Smooth muscle cell of the brain vasculature (primary cell): ENCODE measurements at places on chromosomes 1 and 21.

DNA sequence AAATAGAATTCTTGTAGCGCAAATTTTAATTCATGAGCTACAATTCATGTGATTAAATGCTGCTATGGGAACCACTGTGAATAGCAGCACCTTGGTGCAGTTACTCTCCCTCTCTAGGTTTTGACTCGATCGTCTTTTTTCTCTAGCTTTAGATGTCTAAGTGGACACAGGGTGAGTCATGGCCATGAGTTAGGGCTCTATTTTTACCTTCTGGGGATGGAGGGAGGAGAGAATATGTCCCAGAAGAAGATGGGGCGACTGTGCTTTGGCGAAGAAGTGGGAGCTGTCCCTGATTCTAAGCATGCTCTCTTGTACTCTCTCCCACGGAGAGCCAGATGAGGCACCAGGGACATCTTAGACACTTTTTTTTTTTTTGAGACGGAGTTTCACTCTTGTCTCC, 1.6 kb upstream of the OR2B11 start:
- DNase-seq = no peak

DNA sequence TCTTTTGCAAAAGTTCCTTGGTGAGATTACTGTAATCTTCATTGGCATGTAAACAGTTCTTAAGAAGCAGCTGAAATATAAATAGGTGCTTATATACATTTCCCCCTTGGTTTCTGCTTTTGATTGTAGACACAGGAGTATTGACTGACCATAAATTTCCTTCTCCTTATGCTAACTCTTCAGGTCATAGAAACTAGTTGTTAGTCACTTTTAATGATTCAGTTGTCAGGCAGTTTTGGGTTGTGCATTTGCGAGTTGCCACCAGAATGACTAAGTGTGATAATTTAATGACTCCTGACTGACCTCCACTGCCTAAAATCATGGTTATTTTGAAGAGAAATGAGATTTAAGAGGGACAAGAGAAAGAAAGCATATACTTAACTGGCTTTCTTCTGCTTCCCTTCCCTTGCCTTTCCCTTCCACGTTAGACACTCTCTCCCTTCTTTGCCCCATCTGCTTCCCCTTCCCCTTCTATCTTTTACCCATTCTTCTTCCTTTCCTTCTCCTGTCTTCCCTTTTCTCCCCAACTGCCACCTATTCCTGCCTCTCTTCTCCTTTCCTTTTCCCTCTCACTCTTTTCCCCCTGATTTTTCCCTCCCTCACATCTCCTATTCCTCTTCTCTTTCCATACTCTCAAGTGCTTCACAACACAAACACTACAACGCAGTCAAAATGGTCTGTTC, 12.3 kb downstream of the ZMPSTE24 start:
- DNase-seq = no peak

GRCh38 chr1:118564961-118565703, 380.1 kb upstream of the SPAG17 start:
- no peak for DNase-seq

DNA sequence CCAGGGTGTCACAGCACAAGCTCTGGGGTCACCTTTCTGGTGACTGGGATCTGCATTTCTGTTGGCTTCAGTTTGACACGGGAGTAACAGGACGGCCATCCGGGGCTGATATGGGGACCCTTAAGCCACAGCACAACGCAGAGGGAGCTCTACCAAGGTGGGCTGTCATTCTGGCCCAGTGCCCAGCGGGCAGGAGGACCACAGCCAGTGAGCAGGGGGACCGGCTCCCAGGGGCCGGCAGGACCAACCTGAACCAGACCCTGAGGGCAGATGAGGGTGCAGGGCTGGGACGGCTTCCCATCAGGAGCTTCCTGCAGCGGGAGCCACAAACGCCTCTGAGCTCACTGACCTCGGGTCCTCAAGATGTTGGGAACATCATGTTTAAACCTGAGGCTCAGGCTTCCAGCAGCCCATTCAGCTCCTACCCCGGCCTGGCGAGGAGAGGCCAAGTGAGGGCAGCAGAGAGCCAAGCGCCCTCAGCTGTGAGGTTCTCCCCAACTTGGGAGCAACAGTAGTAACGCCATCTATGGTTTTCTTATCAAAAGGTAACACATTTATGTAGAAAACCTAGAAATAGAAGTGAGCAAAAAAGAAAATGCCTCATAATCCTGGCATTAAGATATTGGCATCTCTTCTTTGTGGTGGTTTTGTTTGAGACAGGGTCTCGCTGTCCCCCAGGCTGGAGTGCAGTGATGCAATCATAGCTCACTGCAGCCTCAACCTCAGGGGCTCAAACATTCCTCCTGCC, 26.8 kb downstream of the TMEM201 start:
- DNase-seq = no peak

DNA sequence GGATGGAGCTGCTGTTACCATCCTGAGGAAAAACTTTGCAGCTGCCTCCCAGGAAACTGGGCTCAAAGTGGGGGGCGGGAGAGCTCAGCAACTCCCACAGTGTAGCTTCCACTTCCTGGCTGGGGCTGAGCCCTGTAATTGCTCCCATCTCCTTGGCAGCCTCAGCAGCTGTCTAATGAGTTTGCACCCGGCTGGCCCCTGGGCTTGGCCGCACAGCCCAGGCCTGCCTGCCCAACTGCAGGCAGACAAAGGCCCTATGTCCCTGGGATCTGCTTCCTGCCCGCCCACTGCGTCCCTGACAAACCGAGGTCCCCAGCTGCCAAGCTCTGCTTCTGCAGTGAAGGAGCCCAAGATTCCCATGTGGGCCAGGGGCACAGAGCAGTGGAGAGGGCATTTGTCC, 30.1 kb downstream of the EDN2 start:
- no peak for DNase-seq

- DNase-seq = no peak
Observed at GRCh38 chr21:45971616-45972352, 9.8 kb upstream of the COL6A1 start.

- no peak for DNase-seq
Observed at GRCh38 chr21:43845386-43845785, 19.6 kb upstream of the AGPAT3 start.

DNA sequence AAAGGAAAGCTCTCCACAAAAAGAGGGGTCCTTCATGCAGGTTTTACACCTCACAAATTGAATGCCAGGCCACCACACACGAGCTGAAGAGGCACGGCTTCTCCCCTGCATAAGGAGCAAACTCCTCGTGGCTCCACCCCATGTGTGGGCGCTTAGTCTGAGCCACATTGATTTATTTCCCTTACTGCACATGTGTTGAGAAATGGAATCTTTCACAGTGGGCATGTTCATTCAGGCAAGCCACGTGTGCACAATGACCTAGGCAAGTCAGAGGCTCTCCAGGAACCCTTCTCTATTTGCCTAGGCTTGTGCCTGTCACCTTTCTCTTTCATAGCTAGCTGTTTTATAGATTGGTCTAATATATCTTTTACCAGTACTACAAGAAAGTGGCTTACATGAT, 120.5 kb downstream of the LTN1 start:
- DNase-seq = no peak
